ENCODE measurements at places on chromosomes 5 and 9.

DNA sequence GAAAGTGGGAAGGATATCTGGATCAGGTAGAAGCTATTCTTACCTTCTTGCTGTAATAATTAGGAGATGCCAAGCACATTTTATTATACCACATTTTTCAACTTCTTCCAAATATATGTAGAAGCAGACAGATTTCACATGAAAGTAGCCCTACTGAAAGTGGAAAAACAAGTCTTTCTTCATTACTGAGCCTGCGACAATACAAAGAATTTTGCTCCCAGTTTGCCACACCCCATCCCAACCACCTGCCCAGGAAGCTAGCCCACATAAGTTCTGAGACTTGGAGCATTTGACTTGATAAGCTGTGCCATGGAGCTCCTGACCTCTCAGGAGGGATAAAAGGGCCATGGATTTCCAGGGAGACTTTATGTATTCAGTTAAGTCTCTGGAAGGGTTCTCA is 249.1 kb upstream of the ADCY2 start:
- DNase-seq, result no peak

DNA sequence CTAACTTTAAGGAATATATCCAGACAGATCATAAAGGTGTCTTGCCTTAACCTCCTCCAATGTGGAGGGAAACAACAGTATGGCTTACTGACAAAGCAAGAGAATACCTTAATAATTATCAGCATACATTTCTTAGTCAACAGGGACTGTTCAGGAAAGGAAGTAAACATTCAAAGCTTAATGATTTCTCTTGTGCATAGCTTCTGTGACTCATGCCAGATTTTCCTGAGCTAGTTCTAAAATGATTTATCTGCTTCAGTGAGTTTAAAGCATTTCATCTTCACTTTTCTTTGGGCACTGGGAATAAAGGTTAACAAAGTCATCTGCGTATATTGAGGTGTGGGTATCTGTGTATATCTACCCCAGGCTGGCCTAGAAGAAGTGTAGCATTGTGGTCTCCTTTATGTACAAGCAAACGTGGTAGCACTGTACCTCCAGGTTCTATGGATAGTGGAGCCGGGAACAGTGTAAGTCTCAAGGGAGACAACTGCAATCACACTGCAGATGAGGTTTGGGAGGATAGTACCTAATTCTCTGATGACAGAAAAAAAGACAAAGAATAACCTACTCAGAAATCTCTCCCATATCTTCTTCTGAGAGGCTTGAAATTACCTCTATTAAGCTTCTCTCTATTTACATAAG is 284.1 kb downstream of the HCN1 start:
- DNase-seq, result no peak

GRCh38 chr9:86665416-86665815 is 281.9 kb downstream of the GAS1 start:
- no peak for DNase-seq

GRCh38 chr9:134135343-134136117 is at the start of gene WDR5:
Gene WDR5 (plus strand): TSS chr9:134136082. CDS start chr9:134139878, 3,796 bp downstream.
- DNase-seq, result peak; percentile 95

DNA sequence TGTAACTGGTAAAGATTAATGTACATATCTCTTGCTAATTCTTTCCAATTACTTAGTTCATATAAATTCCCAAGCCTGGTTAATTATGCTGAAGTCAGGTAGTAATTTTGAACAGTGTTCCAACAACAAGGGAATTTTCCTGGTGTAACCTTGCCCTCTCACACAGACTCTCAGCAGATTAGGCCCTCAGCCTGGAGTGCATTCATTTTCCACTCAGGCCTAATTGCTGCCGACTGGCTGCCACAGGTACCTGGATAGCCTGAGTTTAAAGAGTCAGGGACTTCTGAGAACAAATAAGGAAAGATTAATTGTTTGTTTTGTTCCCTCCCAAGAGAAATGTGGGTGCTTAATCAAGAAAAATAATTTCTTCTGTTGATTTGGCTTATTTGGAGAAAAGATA is 71.4 kb downstream of the PPIC start:
- peak; percentile 69 for DNase-seq

GRCh38 chr5:96566833-96567587 is 95.2 kb upstream of the CAST start:
- no peak for DNase-seq
